KBM-7 (cell line): ENCODE measurements at places on chromosomes 7 and 10.

- DNase-seq = no peak
Observed at GRCh38 chr10:18713077-18713476, 53.8 kb downstream of the ARL5B start.

DNA sequence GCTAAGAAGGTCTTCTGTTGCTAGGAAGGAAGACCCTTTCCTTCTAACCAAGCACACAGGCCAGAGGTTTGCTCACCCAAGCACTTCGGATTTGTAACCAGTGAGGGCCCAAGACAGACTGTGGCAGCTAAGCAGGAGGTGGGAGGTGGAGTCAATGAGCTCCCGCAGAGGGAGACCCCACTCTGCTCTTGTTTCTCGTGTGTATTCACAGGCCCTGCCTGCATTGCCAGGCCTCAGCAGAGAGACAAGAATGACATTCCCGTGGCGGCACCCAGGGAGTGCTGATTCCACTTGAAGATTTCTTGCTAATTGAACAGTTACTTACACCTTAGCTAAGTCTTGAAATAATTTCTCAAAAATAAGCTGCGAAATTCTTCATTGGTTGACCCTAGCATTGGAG is 13.4 kb downstream of the PKD1L1 start:
- no peak for DNase-seq

DNA sequence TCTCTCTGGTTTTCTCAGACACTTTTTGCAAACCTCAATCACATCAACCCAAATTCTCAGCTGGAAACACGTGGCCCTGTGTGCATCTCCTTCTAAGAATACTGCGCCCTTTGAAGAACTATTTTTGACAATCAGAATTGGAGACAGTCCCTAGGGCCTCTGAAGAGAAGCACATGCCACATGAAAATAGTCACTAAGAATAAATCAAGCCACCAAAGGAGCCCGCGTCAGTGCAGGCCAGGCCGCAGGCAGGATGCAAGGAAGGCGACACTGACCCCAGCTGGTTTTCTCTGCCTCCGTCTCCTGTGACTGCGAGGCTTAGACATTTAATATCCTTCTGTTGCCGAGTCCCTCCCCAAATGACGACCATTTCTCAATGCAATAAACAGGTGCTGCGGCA is 88.0 kb upstream of the ADAM12 start:
- DNase-seq = no peak

- DNase-seq = no peak
Observed at GRCh38 chr10:92894081-92894655, 45.8 kb downstream of the EXOC6 start.

DNA sequence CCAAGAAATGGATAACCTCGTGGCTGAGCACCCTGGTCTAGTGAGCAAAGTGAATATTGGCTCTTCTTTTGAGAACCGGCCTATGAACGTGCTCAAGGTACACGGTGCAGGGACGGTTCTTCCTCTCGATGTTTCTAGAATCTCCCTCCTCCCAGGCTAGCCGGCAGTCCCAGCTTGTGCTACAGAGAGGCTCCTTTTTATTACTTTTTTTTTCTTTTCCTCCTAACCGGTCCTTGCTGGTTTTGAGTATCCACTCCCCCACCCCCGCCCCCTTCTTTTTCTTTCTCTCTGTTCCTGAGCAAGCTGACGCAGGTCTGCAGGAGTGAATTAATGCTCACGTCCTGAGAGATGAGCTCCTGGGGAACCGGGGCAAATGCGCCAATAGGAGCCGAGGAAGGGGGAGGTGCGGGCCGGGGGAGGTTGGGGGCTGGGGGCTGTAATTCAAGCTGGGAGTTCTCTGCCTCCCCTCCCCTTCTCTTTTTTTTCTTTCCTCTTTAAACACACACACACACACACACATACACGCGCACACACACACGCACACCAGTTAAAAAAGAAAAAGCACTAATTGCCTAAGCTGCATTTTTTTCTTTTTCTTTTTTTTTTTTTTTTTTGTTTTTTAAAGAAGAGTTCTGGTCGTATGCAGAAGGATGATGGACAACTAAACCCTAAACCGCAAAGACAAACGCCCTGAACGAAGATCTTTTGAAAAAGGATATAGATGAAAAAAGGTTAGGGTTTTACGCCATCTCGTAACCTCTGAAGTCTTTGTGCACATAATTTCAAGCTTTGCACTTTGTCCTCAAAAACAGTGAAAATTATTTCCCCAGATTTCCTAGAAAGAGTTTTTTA is 6.6 kb downstream of the CPA2 start:
- DNase-seq = peak; percentile 95

DNA sequence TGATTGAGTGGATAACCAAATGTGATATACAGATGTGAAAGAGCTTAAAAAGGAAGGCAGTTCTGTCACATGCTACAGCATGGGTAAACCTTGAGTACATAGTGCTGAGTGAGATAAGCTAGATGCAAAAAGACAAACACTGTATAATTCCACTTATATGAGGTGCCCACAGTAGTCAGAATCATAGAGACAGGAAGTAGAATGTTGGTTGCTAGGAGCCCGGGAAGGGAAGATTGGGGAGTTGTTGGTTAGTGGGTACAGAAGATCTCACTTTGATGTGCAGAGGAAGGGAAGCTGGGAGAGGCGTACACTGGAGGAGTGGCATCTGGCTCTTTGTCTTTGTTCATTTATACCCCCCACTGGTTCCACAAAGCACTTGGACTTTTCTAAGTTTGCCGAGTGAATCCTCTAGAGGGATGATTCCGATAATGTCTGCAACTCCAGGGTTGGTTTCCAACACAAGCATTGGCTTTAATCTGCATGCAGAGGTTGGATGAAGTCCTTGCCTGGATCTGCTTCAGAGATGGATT is 39.5 kb downstream of the TSPAN14 start:
- DNase-seq = peak; percentile 81

DNA sequence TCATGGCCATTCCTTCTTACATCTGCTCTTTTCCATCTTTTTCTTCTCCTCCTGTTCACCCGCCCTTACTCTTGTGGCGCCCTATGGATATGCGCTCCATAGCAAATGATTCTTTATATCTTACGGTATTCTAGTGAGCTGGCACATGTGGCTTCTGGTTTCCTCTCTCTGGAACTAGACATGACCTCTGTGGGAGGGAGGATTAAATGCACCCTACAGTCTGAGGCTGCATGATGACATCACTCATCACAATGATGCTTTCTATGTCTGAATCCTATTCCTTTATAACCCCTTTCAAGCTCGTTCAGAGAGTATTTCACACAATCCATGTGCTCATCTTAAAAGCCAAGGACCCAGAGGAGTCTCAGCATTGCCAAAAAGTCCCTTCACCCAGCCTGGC is 153.3 kb downstream of the EGFR start:
- no peak for DNase-seq

GRCh38 chr10:58318346-58318745 is 16.5 kb upstream of the UBE2D1 start:
- no peak for DNase-seq

DNA sequence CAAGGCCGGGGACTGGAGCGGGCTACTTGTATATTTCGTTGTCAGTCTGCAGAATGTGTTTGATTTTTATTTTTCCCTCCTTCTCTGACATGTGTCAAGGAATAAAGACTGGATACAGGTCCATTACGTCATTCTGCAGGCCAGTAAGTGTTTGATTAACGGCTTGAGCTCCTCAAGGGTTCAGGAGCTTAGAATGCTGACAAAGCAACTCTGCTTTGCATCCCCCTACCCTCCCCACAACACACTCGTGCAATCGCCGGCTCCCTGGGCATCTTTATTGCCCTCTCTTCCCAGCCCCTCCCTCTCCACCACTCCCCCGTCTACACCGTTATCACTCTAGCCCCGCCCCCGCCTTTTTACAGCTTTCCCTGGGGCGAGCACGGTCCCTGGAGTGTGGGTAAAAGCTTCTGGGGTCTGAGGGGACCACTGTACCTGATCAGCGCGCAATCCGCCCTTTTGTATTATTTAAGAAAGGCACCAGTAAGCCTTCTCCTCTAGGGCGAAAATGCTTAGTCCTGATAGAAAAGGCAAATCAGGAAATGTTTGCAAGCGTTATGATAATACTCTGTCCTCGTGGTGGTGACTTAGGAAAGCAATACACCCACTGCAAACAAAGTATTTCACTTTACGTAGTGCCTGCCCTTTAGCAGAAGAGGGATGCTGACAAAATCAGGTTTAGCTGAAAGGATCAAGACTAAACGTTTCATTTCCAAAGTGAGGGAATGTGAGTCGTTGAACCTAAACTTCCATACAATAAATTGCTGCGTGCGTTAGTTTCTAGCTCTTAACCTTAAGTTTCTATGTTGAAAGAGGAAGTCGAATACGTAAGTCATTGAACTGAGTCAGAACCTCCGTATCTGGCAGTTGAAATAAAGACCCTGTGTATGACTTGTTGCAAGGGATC is 1.4 kb upstream of the CREB5 start:
- peak; percentile 42 for DNase-seq

DNA sequence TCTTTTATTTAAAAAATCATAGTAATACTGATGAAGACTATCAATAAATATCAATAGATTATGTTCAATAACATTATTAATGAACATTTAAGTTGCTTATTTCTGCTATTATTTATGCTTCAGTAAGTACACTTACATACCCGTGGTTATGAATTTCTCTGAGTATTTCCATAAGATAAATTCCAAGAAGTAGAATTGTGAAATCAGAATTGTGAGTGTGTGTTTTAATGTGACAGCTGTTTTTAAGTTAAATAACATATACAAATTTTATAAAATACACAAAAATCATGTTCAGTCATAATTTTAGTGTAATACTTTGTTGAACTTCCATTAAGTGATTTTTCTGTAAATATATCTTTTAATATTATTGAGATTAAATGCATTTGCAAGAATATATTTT is 37.5 kb upstream of the SEMA3E start:
- DNase-seq = no peak

DNA sequence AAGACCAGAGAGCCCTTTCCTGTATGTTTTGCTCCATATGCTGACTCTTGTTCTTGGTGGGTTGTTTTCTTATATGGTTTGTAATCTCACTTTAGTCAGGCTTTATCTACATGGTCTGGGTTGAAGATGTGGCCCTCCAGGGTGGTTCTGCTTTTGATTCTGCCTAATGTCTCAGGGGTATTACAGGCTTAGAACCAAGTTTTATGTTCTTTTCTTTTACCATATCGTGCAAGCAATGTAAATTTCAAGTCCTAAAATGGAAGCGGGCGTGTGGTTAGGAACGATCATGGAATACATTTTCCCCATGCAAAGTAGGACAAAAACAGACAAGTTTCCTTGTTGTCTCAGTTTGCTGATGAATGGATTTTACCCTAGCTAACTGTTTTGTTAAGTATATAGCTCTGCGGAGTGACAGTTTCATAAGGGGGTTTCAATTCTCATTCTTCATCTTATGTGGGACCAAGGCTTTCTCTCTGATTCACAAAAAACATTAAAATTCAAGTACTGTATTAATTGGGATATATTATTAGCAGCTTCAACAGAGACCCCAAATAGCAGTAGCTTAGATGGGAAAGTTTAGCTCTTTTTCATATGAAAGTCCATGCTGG is 58.7 kb downstream of the MTURN start:
- no peak for DNase-seq

DNA sequence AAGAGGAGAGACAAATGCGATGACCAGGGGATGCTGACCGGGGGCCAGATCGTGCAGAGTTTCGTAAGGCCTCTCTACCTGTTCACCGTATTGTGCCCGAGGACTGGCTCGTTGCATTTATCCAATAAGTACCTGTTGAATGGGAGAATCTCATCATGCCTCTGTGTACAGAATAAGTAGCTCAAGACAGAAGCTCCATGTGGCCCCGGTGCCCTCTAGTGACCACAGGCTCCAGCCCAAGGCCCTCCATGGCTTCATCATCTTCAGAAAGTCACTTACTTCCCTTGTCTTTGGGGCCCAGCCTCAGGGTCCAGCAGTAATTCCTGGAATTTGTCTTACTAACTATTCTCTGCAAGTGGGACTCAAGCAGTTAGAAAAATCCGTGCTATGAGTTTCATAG is 151.0 kb downstream of the CHN2 start:
- DNase-seq = no peak

DNA sequence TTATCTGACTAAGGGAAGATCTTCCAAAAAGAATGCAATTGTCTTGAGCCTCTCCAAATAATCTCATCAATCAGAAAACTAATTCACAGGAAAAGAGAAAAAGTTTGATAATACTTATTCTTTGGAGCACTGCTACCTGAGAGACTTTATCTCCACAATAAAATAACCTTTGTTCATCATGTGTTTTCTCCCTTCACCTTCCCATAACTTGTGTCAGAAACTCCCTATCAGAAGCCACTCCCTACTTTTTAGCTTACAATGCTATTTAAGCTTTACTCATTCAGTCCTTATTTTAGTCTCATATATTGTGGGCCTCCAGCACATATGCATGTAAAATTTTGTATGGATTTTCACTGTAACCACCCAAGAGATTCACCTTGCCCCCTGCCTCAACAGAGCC is 998 bp downstream of the CYP3A43 start:
- DNase-seq = no peak
